ENCODE measurements at places on chromosomes 4 and X.

- DNase-seq = no peak
Measured at GRCh38 chr4:69026974-69027373, 69.3 kb upstream of the UGT2B7 start.

DNA sequence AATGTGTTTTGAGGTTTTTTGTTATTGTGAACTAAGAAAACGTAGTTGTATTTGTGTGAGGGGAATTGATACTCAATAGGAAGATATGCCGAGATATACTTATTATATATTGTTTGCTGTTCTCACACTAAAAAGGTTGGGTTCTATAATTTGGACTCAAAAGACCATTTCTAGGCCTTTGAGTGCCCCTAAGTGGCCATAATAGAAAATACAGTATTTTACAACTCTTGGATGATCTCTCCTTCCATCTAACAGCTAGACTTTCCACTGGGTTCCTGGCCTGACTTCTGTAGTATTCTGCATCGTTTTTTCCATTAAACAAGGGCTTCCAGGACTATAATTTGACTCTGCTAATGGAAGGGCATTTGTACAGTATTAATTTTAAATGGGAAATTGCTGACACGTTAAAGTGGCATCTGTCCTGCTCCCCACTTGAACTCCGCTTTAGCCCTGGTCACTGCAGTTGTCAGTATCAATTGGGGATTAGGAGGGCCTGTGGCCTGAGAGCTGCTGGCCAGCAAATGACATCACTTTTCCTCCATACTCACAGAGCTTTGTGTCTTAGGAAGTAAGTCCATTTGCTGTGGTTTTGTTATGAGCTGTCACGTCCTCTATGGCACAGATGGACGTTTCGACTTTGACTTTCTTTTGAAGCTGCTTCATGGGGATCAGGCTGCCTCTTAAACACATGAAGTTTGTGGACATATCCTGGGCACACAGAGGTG lies 176.9 kb downstream of the SLIT2 start:
- DNase-seq = no peak

GRCh38 chr4:155811083-155811482 lies 52.3 kb downstream of the GUCY1B1 start:
- no peak for DNase-seq

DNA sequence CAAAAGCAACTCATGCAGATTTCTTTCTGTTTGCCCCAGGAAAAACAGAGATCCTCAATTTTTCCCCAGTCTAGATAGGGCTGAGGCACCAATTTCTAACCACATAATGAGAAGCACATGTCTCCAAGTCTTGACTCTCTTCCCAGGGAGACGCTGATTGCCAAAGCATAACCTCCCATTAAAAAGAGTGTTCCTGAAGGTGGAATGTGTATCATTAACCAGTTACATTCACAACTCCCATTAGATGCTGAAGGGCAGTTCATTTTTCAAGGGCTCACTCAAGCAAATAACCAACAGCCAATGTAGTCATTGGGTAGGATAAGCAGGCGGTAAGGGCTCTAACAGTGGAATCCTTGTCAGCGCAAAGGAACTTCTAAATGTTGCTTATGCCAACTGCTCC lies 27.5 kb downstream of the TMEM47 start:
- peak; percentile 78 for DNase-seq

GRCh38 chr4:120842031-120842430 lies 80.5 kb downstream of the PRDM5 start:
- peak; percentile 74 for DNase-seq

DNA sequence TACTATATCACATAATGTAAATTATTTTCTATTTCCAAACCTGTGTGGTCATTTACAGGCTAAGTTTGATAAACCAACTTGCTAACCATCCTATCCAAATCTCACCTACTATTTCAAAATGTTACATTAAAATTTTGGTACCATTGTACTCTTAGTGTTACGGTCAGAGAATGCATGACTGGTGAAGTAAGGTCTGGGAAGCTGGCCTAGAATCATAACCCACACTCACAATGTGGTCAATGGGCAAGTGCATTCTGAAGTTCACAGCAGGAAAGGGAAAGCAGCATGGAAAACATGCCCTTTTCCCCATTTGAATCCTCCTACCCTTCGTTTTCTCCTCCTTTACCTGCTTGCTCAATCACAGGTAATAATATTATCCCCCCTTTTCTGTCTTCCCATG lies 54.4 kb downstream of the PPP3CA start:
- DNase-seq = peak; percentile 66

GRCh38 chr4:1986578-1987210 lies 22.1 kb downstream of the NELFA start:
- DNase-seq = no peak

All from AG10803 (cell line).